Activated CD8-positive, alpha-beta memory T cell treated with anti-CD3 and anti-CD28 coated beads, Interleukin-2, amount 50 U/mL, for 4 hours (primary cell): ENCODE measurements at places on chromosomes 7 and 10.

GRCh38 chr7:16791071-16791470 is 13.7 kb downstream of the AGR2 start:
- DNase-seq: no peak

GRCh38 chr7:54622696-54623309 is 80.6 kb downstream of the VSTM2A start:
- DNase-seq: no peak

DNA sequence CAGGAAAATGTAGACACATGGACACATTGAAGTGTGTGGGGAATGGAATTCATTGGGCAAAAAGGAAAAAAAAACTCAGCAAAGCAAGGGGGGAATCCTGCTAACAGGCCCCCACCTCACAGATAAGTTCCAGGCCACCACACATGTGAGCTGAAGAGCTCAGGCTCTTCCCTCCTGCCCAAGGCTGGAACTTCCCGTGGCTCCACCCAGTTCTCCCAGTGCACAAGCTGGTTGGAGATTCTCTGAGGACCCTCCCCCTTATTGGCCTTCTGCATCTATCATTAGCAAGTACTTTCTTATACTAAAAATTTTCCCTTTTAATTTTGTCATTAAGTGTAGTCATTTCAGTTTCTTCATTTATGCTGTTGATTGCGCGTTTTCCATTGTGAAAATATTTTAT is 190.8 kb downstream of the CCSER2 start:
- DNase-seq: no peak

DNA sequence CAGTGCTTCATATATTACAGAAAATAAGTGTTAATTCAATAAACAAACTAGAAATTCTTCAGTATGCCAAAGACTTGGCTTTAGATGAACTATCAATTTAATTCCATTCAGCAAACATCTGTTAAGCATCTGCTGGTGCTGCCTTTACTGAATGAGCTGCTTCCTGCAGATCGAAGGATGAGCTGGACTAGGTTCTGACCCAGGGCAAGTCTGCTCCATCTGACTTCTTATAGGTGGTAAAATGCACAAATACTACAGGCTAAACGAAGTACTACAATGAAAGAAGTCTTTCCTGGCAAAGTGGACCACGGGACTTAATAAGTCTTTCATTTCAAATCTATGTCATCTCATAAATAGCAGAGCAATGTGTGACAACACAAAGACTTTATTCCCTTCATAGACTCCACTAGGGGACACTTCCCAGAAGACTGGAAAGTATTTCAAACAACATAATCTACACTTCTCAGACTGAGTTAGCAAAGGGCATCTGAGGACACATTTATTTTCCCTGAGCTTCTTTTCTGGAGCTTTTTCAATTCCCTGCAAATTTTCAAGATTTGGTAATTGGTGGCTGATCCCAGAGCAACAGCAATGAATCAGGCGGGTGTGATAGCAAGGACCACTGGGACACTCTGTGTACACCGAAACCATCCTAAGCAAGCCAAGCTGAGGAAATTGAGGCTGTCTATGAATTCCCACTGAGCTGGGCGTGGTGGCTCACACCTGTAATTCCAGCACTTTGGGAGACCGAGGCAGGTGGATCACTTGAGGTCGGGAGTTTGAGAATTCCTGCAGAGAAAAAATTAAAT is 108.9 kb upstream of the FRMD4A start:
- DNase-seq: no peak

- DNase-seq: no peak
Measured at GRCh38 chr7:104286839-104287238, 41.6 kb upstream of the LHFPL3 start.

DNA sequence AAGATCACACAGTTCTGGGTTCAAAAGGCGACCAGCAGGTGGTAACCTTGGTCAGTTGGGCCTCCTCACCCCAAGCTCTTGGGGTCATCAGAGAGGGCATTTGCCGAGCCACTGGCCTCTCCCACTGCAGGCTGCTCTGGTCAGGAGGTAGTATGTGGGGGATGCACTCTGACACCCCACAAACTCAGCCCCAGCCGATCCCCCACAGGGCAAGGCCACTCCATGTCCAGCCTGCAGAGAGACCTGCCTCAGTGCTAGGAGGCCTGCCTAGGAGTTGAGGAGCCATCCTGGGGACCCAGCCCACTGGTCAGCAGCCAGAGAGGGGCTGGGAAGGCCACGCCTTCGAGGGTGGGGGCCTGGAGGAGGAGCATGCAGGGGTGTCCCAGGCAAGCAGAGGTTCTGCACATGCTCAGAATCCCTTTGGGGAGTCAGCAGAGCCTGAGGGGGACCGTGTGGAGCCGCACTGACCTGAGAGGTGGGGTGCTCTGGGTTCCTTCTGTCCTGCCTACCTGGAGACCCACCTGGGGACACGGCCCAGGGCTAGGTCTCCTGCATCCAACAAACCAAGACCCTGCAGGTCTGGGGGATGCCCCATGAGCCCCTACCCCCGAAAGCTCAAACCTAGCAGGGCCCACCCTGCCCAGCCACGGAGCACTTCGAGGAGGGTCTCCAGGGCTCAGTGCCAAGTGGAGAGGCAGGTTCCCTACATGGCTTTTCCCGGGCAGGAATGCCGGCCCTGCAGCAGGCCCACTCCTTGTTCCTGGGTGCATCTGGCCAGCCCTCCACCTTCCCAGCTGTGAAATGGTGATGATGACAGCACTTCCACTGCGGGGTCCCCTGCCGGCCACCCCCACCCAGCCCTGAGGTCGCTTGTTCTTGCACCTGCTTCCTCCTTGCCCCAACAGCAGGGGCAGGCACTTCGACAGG is 58.5 kb downstream of the RASGEF1A start:
- DNase-seq: peak; percentile 6

DNA sequence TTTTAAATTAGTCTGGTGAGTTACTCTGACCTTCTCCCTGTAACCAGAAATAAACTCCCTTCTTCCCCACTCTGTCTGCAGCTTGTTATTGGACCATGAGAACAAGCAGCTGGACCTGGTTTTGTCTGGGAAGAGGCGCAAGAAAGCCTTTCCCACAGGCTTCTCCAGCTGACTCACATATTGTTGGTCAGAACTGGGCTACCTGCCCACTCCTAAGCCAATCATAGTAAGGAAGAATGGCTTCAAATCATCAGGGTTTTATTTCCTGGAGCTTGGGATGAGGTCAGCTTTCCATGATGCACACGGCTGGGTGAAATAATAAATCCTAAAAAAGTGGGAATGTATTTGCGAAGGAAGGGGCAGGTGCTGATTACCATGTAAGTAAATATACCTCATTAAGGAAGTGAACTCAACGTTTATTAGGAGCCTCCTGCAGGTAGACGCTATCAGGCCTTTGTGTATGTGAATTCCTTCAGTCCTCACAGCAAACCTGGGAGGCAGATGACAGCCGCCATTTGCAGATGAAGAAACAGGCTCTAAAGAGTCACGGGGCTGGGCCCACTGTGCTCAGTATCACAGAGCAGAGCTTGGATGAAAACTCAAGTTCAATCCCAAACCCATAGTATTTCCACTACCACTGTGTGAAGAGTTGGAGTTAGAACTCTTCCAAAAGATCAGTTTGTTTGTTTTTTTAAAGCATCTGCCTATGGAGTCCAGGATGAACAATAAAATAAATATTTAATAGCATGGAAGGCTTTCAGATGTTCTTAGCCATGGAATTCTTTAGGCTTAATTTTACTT is 32.8 kb downstream of the IL15RA start:
- DNase-seq: no peak

- peak; percentile 50 for DNase-seq
Measured at GRCh38 chr7:50393547-50394252, 56.5 kb downstream of the FIGNL1 start.

GRCh38 chr10:69944761-69945160 is 107.9 kb upstream of the MACROH2A2 start:
- DNase-seq: no peak

- no peak for DNase-seq
Measured at GRCh38 chr7:4134204-4134603, 547.9 kb upstream of the FOXK1 start.

- no peak for DNase-seq
Measured at GRCh38 chr10:103155471-103156085, 37.5 kb downstream of the NT5C2 start.

GRCh38 chr10:71269301-71270288 is 49.5 kb upstream of the SLC29A3 start:
- no peak for DNase-seq

GRCh38 chr7:68676813-68677535 is 921.3 kb upstream of the AUTS2 start:
- no peak for DNase-seq

DNA sequence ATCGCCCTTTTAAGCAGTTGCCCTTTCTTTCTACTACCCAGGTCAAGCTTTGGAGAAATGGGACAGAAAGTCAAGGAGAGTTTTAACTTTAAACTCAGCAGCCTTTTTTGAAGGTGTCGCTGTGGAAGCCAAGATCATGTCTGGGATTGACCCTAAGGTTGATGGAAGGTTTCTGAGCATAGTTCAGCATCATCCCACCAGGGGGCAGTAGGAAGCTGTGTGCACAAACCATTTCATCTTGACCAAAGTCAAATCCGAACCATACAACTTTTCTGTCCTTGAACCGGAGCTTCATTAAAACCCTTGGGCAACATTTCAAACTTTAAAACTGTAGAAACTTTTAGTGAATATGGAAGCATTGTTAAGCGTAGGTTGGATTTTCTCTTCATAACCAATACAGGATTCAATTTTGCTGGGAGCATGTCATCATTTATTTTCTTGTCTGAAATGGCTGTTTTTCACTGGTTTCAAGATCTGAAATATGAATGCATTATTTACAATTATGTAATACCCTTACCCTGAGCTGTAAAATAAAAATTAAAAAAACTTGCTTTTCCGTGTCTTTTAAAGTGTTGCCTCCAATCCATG is 214.4 kb upstream of the KIAA1217 start:
- DNase-seq: no peak

DNA sequence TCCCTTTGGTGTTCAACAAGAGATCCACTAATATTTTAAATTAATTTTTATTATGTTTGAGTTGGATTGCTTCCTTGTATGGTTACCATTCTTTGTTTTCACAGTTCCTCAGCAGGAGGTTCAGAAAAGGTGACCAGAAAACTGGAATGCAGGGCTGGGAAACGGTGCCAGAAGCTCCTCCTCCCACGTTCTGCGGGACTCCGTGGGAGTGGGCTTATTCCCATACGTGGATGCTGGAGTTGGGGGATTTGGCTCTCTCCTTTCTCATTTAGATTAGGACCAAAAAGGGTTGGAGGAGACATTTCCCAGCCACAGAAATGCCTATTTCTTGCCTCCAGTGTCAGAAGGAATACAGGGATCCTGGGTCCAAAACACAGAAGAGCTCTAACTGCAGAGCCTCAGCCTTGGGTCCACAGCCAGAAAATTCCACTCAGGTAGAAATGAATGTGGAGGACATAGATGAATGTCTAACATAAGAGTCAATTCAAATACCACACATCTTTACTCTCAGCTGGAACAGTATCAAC is 56.0 kb downstream of the SORBS1 start:
- DNase-seq: no peak

DNA sequence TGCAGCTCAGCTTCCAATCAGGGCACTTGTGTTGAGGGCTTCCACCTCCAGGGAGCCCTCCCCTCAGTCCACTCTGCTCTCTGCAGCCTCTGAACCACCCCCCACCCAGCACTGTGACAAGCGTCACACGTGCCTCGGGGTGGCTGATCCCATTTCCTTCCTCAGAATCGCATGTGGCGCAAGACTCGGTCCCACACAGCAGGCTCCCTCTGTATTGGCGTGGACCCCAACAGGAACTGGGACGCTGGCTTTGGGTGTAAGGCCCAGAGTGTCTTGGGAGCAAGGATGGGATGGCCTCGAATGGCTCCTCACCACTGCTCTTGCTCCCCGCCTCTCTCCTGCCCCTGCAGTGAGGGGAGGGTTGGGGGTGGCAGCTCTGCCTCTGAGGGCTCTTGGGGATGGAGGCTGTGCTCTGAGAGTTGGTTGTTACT is 4.1 kb downstream of the CPA1 start:
- no peak for DNase-seq

GRCh38 chr10:79394664-79395063 is 47.4 kb downstream of the PPIF start:
- DNase-seq: no peak

GRCh38 chr7:139747662-139748372 is 30.0 kb downstream of the HIPK2 start:
- no peak for DNase-seq

DNA sequence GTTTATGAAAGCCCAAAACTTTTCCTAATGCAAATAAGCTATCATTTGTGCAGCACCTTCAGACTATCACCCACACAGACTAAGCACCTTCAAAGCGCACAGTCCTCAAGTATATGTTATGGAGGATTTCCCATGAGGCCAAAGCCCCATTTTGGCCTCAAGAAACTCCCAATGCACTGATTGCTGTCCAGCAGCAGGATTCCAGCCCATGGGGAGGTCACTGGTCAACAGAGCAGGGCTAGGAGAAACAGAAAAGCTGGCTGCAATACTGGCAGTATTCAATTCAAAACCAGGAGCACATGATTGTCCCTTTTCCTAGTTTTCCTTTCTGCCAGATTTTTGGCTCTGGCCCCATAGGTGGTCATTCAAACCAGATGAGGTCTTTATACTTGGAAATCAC is 24.5 kb upstream of the KIAA1217 start:
- no peak for DNase-seq

DNA sequence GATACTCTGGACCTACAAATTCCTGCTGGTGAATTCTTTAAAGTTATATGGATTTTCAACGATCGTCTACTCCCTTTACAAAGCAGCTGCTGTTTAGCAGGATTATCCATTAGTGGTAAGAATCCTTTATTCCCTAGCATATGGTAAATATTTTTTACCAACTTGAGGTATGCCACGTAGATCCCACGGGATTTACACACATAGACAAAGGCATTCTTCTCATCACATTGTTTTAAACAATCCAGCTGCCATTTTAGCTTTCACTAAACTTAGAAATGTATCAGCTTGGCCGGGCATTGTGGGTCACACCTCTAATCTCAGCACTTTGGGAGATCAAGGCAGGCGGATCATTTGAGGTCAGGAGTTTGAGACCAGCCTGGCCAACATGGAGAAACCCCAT is 148.0 kb upstream of the SH2B2 start:
- no peak for DNase-seq

DNA sequence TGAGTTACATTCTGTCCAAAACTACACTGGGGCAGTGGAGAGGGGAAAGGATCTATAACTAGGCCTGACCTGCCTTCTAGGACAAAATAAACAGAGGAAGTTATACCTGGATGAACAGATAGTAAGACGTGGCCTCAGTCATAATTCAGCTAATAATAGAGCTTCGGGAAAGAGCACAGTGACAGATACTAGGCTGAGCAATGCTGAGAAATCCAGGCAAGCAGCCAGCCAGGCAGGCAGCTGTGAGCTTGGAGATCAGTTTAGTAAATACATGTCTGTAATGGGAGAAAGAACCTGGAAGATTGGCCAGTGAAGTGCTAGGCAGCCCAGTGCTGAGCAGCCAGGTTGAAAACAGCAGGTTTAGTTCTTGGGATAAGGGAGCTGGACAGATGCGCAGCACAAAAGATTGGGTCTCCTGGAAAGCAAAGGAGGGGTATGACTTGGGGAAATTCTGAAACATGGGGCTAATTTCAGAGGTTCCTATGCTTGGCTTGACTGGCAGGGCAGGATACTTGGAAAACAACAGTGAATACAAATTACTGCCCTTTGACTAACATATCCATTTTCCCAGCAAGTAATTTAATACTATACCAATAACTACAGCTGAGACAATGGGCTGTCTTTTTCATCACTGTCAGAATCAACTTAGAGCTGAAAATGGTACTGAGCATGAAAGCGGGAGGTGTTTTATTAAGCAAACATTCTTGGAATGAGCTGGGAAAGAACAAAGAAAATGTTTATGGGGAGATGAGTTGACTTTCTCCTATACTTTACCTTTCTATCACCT is 140.8 kb downstream of the DGKB start:
- DNase-seq: no peak
